ENCODE measurements at places on chromosomes 16 and 17. TPM values are rescaled to one million over a fixed set of nuclear protein-coding genes. Genes with fewer than 3 reads are reported as not detected.

DNA sequence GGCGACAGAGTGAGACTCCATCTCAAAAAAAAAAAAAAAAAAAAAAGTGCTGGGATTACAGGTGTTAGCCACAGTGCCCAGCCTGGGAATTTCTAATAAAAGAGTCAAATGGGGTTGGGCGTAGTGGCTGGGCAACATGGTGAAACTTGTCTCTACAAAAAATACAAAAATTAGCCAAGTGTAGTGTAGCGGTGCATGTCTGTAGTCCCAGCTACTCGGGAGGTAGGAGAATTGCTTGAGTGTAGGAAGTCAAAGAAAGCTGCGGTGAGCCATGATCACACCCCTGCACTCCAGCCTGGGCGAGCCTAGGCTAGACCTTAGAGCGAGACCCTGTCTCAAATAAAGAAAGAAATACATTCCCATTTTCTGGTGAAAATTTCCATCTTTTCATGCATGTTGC is 2.4 kb upstream of the UTS2R start:
- DNase-seq = no peak

DNA sequence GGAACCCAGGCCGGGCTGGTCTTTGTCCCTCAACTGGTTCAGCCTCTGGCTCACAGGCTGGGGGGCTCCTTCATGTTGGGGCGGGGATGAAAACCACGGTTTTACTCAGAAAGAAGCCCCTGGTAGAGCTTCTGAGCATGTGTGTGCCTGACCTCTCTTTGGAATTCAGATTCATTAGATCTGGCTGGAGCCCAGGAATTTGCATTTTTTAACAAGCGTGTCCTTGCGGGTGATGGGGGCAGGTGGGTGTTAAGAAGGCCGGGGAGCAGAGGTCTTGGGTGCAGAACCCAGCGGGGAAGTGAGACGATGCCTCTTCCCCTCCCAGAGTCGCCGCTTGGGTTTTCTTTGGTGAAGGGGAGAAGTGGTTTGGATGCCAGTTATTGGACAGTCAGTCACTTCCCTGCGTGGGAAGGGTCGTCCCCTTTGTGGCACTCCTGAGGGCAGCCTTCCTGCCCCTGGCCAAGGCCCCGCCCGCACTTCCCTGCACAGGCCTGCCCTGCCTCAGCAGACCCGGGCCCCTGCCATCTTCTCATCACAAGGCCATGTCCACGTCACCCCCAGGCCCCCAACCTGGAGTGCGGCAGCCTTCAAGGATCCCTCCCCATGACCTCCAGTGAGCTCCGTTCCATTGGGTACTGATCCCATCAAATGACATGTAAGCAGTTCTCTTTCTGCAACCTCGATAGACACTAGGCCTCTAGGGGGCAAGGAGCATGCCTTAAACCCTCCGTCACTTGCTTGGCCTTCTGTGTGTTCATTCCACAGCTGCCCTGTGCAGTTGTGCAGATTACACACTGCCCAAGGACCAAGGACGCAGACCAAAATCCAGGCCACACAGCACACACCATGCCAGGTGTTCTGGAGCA is 177.7 kb upstream of the CIBAR2 start:
- DNase-seq = no peak

- DNase-seq = no peak
These were observed at the start of gene PTGES3L for GRCh38 chr17:42979511-42980273. PTGES3L (minus strand) TSS chr17:42980080; CDS start chr17:42980053, 27 bp downstream.

GRCh38 chr17:56119936-56120335 is 33.3 kb upstream of the ANKFN1 start:
- no peak for DNase-seq

DNA sequence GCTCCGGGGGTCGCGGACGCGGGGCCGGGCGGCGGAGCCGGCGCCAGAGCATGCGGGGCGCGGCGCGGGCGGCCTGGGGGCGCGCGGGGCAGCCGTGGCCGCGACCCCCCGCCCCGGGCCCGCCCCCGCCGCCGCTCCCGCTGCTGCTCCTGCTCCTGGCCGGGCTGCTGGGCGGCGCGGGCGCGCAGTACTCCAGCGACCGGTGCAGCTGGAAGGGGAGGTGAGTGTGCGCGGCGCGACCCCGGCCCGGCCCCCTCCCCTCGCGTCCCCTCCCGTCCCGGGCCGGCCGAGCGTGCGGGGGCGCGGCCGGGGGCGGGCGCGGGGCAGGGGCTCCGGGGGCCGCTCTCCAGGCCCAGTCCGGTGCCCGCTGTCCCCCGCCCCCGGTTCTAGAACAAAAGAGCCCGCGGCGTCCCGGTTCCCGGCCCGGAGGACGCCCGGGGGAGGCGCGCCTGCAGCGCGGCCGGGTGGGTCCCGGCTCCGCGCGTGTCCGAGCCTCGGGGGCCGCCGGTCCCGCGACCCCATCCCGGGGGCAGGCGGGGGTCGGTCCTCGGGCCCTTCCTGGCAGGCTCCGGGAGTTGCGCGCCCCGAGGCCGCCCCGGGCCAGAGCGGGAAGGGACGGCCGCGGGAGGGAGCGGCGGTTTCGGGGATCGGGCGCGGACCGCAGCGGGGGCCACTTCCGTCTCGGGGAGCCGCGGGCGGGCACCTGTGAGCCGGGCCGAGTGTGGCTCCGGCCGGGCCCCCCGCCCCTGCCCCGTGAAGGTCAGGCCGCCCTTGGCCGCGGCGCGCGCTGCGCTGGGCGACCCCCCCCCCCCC is 563 bp downstream of the METRNL start:
- DNase-seq = no peak

MPP2 gene
- total RNA-seq = 3.9 TPM

CDC42EP4 gene
- total RNA-seq = 71.0 TPM

KRT33B gene
- total RNA-seq = not detected

CDH11 gene
- 41.8 TPM for total RNA-seq
